Forelimb muscle (tissue), 1 donor: ENCODE measurements at places on chromosomes 3 and 15. TPM values are rescaled to one million over a fixed set of nuclear protein-coding genes. Genes with fewer than 3 reads are reported as not detected.

GRCh38 chr15:47620960-47621681, 96.2 kb upstream of the SEMA6D start:
- DNase-seq: no peak

DNA sequence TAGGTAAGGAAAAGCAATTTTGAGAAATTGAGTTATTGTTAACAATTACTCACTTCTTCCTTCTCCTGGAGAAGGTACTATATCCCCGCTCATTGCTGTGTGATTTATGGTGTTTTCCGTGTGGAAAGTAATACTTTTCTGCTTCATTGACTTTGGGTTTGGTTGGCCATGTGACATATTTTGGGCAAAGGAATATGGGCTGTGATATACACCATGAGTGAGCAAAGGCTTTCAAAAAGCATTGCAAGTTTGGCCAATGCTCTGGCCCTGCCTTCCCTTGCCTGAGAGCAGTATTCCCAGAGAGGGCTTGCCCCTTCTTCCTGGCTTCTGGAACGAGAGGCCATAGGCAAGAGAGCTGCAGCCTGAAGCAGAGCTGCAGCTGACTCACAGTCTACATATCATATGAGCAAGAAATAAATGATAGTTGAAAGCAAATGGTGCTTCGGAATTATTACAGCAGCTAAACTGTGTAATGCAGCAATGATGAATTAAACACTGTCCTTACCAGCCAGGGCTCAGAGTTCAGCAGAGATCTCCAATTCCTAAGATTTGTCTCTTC, 216.8 kb upstream of the CD96 start:
- no peak for DNase-seq

- DNase-seq: no peak
These were observed 907 bp downstream of the PLXNA1 start for GRCh38 chr3:126983653-126984390.

- DNase-seq: no peak
These were observed 98.1 kb downstream of the LRRK1 start for GRCh38 chr15:101017093-101017754.

DNA sequence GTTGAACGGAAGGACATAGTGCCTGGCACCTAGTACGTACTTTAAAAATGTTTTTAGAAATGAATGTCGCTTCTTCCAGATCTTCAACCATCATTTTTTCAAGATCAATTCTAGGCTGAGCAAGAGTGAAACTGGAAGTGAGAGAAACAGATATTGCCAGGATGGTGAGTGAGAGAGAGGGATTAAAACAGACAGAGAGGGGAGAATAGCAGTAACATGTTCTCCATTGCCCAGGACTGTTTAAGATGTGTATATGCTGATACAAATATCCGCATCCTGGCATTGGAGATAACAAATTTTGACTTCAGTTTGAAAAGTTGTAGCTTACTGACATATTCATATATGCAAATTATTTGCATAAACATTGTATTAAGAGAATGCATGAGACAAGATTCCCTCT, 1156.1 kb downstream of the TBL1XR1 start:
- no peak for DNase-seq

DNA sequence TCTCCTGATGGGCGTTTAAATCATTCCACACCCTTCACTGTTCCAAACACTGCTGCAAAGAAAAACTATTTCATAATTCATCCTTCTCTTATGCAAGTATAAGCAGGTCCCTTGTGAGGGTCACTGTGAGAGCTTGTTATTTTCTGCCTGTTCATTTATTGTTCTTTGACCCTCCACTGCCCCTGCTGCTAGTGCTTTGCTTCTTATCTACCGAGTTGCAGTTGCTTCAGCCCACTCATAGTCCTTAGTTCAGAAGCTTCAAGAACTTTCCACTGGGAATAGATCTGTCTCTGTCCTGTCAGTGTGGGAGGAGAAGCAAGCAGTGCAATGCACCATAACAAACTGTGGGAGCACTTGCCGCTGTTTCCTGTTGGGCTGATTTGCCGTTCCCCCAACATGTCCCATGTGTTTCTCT, 39.8 kb downstream of the RIOX2 start:
- no peak for DNase-seq

DNA sequence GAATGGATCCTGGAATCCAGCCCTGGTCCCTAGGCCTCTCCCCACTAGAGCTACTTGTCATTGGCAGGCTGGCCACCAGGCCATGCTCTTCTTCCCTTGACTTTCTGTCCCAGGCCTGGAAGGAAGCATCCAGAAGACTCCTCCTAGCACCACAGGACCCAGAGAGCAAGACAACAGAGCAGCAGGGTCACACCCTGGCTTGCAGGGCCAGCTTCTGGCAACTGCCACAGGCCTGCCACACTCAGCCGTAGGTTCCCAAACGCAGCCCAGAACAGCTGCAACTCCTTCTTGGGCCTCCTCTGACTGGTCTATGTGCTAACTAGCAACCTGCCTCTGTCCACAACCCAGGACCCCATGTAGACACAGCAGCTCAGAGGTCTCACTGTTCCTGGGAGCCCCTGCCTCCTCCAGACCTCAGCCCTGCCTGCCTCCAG, 36.8 kb upstream of the RPL32 start:
- DNase-seq: no peak

DNA sequence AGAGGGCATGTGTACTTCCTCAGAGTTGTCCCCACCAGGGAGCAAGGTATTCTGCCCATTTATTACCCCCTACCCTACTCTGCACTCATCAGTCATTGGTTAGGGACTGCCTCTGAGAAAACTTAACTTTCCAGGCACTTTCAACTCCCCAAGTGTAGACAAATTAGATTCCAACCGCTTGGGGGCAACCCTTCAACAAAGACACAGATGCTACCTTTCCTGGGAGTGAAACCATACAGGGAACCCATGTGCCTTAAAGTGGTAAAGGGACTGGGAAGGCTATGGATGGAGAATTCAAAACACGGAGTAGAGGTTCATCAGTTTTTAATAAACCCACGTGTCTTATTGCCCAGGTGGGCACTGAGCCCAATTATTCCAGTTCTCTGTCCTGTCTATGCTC, 19.4 kb upstream of the UBE2E2 start:
- no peak for DNase-seq

DNA sequence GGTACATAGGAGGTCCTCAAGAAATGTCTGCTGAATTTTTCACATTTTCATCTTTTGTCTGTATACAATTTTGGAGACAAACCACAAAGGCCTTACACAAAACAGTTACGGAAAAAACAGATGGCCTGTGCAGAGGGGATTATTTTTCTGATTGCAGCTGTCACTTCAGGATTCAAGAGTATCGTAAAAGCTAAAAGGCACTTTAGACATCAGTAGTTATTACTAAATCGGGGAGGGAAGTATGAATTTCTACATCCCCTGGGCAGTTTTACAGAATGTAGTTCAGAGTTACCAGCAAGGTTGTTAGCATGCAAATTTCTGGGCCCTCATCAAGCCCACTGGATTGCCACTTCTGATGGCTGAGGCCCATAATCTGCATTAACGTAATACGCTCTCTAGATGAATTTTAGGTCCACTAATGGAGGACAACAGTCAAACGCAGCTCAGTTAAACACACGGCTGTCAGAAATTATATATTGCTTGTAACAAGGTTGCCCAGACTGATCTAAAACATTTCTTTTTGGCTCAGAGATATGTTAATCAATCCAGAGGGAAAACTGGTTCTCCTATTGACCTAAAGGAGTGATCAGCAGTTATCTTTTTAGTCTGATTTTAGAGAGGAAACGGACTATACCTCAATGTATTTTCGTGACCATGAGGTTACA, 1.1 kb downstream of the RIOX2 start:
- no peak for DNase-seq

GRCh38 chr3:117752984-117753717, 1043.6 kb downstream of the TUSC7 start:
- no peak for DNase-seq

DNA sequence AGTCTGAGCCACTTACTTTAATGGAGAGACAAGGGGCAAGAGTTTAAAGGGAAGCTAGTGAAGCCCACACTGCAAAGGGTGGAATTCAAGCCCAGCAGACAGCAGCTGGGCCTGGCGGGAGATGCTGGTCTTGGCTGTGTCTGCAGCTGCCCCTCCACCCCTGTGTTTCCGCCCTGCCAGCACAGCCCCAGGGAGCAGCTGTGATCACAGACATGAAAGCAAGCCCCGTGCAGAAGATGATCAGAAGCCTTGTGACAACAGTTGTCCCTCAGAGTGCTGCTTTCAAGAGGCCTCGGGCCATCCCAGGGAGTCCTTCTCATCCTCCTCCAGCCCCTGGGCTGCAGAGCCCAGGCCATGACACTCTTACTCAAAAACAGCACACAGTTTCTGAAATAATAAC, 24.1 kb upstream of the SLC6A1 start:
- DNase-seq: no peak

- no peak for DNase-seq
These were observed 65.8 kb downstream of the MRPL46 start for GRCh38 chr15:88401251-88401995.

GRCh38 chr3:126288314-126288713, 68.9 kb downstream of the KLF15 start:
- no peak for DNase-seq

The CLDN11 gene
- polyA plus RNA-seq: 1.7 TPM

DNA sequence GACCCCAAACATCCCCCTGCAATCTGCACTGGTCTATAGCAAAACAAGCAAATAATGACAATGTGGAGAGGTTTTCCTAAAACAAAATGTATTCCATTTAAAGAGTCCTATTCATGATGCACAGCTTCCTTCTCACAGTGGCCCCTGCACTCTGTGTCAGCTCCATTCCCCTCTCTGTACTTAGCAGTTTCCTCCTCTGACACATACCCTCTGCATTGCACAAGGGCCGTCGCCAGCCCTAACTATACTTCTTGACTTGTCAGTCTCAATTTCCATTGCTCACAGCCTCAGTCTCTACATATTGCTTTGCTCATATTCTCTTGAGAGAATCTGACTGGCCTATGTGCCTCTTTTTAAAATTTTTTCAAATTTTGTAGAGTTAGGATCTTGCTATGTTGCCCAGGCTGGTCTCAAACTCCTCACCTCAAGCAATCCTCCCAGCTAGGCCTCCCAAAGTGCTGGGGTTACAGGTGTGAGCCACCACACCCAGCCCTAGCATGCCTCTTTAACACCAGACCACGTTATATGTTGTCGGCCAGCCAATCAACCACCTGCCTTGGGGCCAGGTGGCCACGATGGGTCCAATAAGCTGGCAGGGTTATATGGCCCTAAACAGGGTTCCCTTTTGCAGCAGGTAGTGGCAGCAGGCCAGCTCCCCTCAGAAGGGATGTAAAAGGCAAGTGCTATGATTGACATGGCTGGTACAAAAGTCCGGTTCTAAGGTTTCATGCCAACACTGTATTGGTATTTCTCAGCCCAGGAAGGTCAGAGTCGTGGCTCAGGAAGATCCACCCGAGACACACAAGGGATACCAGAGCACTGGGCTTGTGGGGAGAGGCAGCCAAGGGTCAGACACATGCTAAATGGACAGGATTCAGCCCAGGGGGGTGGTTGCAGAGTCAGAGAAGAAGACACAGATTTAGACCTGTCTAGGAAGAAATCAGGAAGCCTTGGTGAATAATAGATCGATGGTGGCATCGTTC, 59.0 kb upstream of the SMAD3 start:
- DNase-seq: no peak

GRCh38 chr15:44606740-44607139, 56.7 kb downstream of the SPG11 start:
- no peak for DNase-seq

DNA sequence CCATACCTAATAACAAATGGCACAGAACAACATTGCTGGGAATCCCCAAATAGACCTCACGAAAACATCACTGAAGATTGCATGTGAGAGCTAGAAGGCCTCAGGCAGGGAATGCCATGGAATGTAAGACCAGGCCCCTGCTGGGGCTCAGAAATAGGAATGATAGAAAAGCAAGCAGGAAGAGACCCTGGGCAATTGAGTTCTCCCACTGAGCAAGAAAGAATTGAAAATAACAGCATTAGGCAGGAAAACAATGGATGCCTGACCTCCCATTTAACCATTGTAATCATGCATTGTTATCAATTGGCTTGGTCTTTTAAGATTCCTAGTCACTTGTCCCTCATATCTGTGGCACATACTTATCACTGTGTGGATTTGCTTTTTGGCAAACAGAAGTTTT, 581.6 kb downstream of the FHIT start:
- DNase-seq: no peak

DNA sequence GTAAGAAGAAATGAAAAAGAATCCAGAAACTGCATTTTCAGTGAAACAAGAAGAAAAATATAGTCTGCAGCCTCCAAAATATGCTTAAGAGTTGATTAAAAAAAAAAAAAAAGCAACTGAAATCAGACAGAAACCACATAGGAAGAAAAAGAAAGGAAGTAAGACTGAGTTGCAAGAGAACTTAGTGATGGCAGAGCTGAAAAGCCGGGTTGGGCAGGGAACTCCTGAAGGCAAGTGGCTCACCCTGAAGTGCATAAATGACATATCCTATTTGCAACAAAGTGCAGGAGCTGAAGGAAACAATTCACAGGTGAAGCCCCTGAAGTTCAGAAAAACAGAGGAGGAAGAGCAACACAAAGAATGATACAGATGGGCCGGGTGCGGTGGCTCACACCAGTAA, 108.8 kb upstream of the SLC25A36 start:
- no peak for DNase-seq

The TMIE gene
- polyA plus RNA-seq: 1.2 TPM

GRCh38 chr3:45534632-45535031, 59.9 kb upstream of the LIMD1 start:
- no peak for DNase-seq

The ANKRD34C gene
- polyA plus RNA-seq: not detected

The CALML4 gene
- polyA plus RNA-seq: 8.7 TPM

The FETUB gene
- not detected for polyA plus RNA-seq

DNA sequence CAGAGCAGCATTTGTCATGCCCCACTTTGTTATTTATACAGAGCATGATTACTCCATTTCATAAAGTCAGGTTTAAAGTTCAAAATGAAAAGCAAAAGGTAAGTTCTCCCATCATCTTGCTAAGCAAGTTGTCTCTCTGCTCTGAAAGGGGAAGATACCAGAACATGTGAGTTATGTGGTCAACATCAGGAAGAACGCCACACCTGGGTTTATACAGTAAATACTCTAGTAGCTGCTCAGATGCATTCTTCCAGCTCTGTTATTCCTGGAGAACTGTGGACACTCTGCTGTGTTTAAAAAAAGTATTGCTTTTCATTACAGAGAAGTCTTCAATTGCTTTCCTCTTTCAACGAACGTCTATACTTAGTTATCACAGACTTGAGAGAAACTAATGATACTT, 145.7 kb downstream of the PLCL2 start:
- DNase-seq: no peak

The RAB6B gene
- 10.7 TPM for polyA plus RNA-seq

The SLC9C1 gene
- polyA plus RNA-seq: 0.42 TPM

The ALDH1A3 gene
- polyA plus RNA-seq: 17.6 TPM
